Umbilical cord (tissue), 2 donors: ENCODE measurements at places on chromosomes 4 and X.

DNA sequence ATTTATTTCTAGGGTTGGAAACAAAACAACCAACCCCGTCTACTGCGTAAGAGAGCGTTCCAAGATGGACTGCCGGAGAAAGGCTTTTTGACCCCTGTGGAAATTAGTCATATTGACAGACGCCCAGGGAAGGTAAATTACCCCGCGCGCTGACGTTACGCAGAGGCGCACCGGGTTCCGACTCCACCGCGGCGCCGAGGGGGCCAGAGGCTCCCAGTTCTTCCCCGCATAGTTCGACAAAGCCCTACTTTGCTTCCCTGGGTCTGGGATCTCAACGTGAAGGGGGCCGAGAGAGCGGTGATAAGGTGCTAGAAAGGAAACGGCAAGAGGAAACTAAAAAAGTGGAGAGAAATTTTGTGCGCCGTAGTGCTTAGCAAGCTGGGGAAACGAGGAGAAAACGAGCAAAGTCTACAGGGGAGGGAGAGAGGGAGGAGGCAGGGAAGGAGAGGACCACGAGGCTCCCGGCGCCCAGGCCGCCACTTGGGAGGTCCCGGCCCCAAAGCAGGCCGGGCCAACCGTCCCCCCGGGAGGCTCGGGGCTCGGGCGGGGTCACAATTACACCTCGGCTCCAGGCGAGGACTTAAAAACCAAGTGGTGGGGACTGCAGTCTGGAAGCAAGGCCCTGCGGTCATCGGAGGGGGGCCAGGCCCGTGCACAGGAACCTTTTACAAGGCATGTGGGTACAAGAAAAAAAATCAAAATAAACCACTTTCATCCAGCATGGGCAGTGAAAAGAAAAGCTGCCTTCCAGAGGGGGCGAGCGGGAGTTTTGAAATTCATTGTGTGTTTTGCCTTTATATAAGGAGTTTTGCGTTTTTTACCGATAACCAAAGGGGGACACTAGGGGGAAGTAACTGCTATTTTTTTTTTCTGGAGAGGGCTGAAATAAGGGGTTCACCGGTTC lies 13.2 kb downstream of the HAND2 start:
- DNase-seq, result peak; percentile 84

DNA sequence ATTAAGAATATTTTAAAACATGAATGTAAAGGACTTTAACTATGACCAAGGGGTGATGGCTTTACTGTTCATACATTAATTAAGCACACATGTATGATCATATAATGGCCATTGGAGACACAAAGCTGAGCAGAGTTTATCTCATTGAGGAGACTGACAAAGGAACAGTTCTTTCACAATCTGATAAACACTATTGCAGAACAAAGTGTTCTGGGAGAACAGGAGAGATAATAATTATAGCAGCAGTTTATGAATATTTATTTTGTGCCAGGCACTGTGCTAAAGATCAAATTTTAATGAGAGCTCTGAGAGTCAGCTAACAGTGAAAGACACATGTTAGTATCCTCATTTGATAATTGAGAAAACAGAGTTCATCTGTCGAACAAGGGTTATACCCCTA lies 242.4 kb upstream of the NR3C2 start:
- DNase-seq, result no peak

DNA sequence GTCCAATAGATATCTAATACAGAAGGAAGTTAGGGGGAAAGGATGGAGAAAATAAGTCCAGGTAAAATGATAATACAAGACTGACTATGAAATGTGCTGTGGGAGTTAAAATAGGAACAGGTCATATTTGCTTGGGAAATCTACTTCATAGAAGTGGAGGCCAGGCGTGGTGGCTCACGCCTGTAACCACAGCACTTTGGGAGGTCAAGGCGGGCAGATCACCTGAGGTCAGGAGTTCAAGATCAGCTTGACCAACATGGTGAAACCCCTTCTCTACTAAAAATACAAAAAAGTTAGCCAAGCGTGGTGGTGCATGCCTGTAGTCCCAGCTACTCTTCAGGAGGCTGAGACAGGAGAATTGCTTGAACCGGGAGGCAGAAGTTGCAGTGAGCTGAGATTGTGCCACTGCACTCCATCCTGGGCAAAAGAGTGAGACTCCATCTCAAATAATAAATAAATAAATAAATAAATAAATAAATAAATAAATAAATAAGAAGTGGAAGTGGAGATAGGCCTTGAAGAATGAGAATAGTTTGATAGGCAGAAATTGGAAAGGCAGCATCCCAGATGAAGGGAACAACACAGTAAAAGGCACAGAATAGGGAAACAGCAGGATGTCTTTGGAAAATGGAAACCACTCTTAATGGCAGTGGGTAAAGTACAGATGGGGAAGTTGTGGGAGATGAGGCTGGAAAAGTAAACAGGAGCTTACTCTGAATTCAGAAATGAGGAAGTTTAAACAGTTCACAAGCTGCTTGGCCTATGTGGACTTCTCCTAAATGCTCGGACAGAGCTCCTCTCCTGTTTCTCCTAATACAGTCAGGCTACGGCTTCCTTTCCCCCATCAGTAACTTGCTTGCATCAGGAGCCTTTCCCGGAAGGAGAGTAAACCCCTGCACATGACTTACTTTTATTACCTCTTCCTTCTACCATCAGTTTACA lies 15.1 kb upstream of the GK start:
- DNase-seq, result no peak

DNA sequence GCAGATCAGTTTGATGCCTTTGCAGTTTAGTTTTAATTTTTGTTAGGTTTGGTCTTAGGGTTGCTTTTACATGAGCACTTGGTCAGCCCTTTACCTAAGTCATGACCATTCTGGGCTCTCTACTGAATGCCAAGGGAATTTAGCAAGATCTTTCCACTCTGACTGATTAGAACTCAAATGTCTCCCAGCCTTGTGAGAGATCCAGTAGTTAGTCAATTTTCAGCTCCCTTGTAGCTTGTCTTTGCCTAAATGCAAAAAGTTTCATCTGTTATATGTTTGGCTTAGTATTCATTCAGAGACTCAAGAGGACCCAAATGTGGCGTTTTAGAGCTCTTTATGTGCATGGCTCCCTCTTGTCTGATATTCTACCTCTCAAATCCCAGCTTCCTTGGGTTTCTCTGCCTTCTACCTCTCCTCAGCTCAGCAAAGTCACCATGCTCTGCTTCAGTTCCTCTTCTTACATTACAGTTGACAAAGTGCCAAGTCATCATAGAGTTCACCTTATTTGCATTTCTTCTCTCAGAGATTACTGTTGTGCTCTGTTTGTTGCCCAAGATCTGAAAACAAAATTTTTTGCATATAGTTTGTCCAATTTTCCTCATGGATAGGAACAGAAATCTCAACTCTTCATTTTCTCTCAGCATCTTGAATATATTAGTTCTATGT lies 17.5 kb upstream of the JAKMIP1 start:
- DNase-seq, result no peak

DNA sequence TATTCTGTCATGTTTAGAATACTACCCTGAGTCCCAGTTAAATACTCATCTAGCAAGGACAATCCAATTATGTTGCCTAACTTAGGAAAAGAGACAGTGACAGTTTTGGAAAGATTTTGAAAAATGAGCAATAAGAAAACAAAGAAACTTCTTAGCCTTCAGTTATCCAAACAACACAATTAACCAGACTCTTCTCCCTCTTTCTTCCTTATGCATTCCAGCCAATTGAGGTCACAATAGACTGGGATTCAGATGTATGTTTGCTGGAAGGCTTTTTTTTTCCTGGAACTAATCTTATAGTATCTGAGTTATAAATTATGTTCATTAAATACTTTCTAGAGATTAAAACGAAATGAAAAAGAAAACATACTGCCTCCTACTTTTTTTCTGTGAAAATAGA lies 109.6 kb downstream of the GUCY2F start:
- no peak for DNase-seq

- no peak for DNase-seq
These were observed 18.0 kb downstream of the RUFY3 start for GRCh38 chr4:70739496-70740337.
